ENCODE measurements at places on chromosomes 1 and 21.

GRCh38 chr1:234722270-234722704 lies 112.3 kb upstream of the IRF2BP2 start:
- DNase-seq = no peak

DNA sequence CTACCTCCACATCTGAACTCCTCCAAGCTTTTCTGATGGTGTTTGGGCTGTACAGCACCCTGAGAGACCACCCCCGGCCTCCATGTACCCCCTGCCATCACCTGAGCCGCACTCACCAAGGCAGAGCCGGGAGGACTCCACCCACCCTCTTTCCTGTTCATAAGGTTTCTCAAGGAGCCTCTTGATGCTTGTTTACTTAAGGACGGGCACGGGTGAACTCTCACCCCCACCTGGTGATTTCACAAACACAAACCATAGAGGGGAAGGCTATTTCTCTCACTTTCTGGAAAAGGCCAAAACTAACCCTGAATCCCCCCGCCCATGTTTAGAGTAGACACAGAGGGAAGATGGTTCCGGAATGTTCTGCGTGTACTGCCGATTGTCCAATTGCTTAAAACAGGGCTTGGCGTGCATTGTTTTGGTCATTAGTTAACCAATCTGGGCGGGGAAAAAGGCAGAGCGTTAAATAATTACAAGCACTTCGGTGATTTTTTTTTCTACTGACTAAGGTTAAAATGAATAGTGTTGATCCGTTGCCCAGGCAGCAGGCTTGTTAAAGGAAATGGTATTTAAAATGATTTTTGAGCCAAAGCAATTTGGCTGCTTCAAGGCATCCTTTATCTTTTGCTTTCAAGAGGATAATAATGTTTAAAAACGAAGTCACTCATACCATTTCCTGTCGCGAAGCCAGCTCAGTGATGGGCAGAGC lies 279.8 kb upstream of the VAMP3 start:
- no peak for DNase-seq

- no peak for DNase-seq
These were observed 32.2 kb upstream of the RNF11 start for GRCh38 chr1:51203874-51204245.

GRCh38 chr1:201344206-201345080 lies 33.0 kb downstream of the TNNT2 start:
- DNase-seq = no peak

Measured in CD4-positive, alpha-beta T cell treated with Interferon gamma for 1 hour (primary cell).